GM04504 (cell line): ENCODE measurements at places on chromosomes 5 and 9.

DNA sequence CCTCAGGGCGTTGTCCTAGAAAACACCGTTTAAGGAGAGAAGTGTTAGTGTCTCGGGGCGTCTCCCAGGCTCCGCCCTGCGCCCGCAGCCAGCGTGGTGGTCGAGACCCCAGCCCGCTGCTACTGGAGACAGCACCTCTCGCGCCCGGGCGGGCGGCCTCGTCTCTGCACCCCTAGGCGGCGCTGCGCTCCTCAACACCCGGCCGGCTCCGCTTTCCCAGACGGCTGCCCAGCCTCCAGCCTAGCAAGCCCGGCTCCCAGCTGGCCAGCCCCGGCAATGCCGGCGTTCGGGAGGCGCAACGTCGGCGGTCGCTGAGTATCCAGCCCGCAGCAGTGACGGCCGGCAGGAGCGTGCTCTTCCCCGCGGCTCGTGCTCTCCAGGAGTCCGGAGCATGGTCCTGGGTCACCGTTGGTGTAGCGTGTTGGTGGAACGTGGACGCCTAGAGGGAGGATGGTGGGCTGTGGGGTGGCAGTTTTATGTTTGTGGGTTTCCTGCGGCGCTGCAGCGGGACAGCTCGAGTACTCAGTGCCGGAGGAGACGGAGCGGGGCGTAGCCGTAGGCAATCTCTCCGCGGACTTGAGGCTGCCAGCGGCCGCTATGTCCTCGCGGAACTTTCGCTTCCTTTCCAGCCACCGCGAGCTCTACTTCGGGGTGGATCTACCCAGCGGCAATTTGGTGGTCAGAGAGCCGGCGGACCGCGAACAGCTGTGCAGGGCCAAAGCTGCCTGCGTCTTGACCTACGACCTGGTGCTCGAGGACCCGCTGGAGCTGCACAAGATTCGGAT is 536 bp downstream of the PCDHAC1 start:
- DNase-seq = peak; percentile 5

DNA sequence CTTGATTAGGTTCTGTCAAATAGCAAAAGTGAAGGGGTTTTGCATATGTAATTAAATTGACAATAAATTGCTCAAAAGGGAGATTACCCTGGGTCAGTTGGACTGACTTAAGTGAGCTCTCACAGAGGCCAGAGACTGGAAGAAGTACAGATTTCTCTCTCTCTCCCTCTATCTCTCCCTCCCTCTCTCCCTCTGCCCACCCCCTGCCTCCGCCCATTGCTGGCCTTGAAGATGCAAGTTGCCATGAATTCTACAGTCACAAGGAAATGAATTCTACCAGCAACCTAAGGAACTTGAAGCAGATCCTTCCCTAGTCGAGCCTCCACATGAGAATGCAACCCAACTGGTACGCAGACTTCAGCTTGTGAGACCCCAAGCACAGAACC is 119.2 kb downstream of the LPAR1 start:
- DNase-seq = no peak

- no peak for DNase-seq
Observed at GRCh38 chr9:116516456-116516855, 170.6 kb upstream of the TRIM32 start.

- no peak for DNase-seq
Observed at GRCh38 chr5:168204165-168204564, 87.3 kb upstream of the WWC1 start.

- no peak for DNase-seq
Observed at GRCh38 chr9:136645903-136646754, 16.6 kb upstream of the EGFL7 start.

DNA sequence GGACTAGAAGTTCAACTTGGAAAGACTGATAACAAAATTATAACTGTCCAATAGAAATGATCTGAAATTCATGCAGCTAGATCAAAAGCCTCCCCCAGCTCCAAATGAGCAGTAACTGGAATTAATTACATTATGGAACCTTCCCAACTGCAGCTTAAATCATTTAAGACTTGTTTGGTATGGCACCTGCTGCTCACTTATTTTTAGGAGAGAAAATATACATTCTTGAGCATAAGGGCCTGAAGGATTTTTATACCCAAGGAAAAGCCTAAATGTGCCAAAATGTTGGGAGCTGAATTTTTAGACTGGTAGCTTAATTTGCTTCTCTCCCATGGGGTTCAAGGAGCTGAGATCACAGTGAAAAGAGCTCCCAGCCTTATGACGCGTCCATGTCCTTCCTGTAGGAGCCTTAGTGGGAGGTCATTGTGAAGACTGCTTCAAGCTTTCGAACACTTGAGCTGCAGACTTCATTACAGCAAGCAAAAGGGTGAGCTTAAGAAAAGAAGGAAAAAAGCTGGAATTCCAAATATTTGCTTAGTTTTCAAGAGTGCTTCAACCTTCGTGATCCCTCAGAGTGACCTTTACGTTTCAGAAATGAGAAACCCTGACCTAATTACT is 276.0 kb downstream of the DMAC1 start:
- DNase-seq = no peak

DNA sequence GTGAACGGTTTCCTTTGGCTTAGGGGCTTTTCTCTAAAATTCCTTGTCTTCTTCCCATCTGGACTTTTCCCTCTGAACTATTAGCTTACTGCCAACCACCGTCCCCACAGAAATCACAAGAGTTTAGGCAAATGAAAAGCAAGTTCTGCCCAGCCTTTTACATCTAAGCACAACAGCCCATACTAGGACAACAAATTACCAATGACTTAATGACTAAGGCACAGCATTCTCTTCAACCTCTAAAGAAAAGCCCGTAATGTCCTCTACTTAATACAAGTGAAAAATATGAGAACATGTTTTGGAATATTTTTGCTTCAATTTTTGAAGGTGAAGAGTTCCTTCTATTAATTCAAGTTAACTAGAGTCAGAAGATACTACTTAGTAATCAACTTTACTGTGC is 1.2 kb downstream of the ZBTB5 start:
- no peak for DNase-seq

GRCh38 chr9:128225770-128226411 is 22.7 kb downstream of the DNM1 start:
- DNase-seq = no peak

- no peak for DNase-seq
Observed at GRCh38 chr5:87404359-87404758, 8.4 kb downstream of the CCNH start.

DNA sequence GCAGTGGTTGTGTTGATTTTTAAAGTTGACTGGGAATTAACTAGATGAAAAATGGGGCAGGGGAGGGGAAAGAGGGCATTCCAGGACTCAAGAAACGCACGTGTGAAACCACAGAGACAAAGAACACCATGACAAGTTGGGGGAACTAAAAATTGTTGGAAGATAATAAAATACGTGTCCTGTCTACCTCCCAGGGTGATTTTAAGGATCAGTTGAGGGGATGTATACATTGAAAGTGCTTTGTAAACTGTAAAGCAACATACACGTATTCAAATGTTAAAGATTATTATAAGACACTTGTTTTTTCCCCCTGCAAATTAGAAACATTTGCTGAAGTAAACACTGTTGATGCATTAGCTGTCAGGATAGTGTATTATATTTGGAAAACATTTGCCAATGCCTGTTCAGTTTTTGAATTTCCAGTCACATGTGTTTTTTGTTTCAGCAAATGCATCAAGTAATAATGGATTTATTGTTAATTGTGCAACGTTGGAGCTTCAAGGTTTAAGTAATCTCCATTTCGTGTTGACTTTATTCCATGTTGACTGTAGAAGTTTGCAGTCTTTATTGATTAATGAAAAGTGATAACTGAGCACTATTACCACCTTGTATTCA is 412.7 kb downstream of the ACTL7B start:
- DNase-seq = peak; percentile 24
